H54 (cell line): ENCODE measurements at places on chromosomes 3 and 15.

DNA sequence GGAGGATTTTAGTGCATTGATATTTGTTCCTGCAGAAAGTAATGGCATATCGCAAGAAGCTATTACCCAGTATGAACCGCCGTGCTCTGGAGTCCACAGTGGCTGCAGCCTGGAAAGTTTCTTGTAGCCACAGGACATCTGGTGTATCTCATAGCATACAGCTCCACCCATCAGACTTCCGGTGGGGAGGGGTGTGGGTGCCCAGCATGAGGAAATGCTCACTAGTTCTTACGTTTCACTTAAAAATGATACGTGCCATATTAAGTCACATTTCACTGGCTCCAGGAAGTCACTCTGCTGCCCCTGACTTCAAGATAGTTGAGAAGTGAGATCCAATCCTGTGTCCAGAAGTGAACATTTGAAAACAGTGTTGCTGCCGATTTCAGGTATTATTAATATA is 990.4 kb downstream of the GBE1 start:
- DNase-seq: no peak

- no peak for DNase-seq
These were observed 104.3 kb downstream of the MEX3B start for GRCh38 chr15:81941479-81941878.

- DNase-seq: no peak
These were observed 49.1 kb downstream of the MYO9A start for GRCh38 chr15:72068856-72069255.

- no peak for DNase-seq
These were observed 29.8 kb upstream of the DLG1 start for GRCh38 chr3:197328198-197328597.

- DNase-seq: no peak
These were observed 23.7 kb downstream of the CYP19A1 start for GRCh38 chr15:51314391-51315337.

GRCh38 chr3:134337071-134337482 is 37.2 kb downstream of the AMOTL2 start:
- no peak for DNase-seq

- no peak for DNase-seq
These were observed 187.2 kb downstream of the TLE3 start for GRCh38 chr15:69910514-69910913.

GRCh38 chr3:120795017-120795648 is 52.6 kb downstream of the GTF2E1 start:
- peak; percentile 22 for DNase-seq

DNA sequence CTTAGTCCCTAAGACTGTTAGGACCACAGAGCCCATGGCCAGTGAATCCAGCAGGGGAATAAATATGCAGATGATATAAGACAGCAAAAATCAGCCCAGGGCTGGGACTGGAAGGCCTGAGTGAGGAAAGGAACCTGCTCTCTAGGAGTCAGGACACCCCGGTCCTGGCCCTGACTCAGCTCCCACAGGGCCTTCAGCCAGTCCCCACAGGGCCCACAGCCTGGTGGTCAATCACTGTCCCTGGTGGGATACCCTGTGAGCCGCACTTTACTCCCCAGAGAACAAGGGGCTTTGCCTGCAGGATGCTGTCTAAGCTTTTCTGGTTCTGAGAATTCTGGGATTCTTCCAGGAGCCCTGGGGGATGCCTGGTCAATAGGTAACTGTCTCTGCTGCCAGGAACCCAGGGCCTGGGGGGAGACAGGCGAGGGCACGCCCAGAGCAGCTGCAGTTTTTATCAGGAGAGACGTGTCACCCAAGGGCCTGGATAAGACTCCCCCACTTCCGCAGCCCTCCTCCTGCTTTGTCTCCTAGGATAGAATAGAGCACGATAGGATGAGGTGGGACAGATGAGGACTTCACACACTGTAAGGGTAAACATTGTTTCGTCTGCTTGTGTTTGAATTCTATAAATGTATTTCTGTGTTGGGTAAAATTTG is 49.5 kb upstream of the MCF2L2 start:
- no peak for DNase-seq

DNA sequence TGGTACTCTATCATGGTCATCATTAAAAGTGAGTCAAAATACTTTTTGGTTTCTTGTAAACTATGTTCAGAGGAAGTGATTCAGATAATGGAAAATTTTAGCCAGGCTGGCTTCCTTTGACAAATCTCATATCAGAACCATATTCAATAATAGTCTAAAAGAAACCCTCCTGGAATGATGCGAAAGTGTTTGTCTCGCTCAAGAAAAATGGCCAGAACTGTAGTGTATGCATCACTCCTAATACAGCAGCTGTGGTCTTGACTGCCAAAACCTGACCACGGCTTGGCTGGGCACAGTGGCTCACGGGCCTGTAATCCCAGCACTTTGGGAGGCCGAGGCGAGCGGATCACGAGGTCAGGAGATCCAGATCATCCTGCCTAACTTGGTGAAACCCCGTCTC is 35.6 kb upstream of the KCNMB2 start:
- DNase-seq: no peak

DNA sequence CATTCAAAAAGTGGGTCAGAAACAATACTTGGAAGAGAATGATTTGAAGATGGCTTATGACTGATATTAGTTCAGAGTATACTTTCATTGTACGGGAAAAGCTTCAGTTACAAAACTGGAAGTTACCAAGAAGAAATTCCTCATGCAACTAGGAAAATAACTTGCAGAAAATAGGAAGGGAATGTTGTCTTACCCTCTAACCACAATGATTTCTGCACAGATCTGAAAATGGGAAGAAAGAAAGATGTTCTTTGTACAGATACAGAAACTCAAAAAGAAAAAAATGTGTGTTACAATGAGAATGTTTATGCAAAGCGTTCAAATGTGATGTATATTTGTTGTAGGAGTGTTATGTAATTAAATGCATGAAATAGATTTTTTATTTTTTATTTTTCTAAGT is 3.7 kb downstream of the ZNF280D start:
- no peak for DNase-seq

- DNase-seq: peak; percentile 71
These were observed 2.3 kb upstream of the HAPLN3 start for GRCh38 chr15:88897456-88898194.

DNA sequence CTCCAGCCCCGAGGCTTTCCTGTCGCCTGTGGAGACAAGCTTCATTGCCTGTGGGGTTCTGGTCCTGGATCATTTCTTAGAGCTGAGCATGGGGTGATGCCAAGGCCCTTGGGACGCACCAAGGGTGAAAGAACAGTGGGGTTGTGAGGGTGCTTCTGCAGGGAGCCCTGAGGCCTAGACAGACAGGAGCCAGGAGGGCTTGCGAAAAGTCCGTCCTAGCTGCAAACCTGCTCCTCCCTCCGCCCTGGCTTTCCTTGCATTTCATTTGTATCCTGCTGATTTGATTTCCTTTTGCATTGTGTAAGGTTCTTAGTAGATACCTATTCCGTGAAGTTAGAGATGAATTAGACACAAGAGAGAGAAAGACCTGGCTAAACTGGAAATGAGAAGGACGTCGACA is 286.9 kb upstream of the C2CD4B start:
- no peak for DNase-seq
